ENCODE measurements at places on chromosomes 7 and 10.

DNA sequence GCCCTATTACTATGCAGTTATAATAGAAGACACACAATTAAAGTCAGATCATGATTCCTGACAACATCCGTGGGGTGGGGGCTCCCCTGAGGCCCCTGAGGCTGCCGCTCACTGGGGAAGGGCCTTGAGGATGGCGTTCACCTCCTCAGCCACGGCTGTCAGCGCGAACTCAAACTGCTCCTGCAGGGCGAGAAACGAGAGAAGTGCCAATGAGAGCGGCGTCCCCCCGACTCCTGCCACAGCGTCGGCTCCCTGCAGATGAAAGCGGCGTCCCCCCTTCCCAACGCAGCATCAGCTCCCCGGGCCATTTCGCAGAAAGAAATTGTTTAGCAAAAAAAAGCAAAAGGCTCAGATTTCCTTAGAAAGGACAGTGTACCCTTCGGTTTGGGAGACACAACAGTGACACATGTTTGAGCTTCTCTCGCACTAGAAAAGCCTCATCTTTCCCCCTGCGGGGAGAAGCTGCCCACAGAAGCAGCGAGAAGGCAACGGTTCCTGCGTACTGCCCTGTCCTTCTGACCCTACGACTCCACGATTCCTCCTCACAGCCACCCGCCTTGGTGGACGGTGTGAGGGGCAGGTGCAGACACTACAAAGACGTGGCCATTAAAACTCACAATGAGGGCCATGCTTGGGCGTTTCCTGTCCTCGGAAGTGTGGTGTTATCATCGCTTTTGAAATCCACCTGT is 203.9 kb downstream of the DNAJB6 start:
- DNase-seq: no peak

DNA sequence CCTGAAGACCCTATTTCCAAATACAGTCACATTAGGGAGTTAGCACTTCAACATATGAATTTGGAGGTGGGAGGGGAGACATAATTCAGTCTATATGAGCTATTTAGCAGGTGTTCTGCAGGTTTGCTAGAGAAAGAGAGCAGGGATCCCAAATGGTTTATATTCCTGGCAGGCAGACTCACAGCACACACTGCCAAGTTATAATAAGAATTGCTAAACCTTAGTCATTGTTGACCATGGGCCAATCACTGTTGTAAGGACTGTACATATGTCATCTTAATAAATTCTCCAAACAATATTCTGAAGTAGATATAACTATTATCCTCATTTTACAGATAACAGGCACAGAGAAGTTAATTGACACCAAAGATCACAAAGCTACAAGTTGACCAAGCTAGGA is 1.5 kb upstream of the CCDC3 start:
- DNase-seq: no peak

DNA sequence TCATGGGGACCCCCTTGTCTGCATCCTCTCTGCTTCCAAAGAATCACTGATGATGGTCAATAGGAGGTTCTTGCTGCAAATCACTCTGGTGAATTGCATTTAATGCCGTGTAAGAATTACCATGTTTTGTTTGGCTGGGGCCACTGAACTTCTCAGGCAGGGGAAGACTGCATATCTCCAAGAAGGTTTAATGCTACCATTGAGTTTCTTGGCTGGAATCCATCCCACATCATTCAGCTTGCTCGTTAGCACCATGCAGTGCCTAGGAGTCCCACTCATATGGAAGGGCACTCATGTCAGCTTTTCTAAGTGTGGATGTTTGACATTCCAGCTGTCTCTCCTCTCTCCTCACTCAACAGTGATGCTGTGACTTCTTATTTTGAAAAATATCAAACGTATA is 50.2 kb upstream of the BAMBI start:
- DNase-seq: no peak

DNA sequence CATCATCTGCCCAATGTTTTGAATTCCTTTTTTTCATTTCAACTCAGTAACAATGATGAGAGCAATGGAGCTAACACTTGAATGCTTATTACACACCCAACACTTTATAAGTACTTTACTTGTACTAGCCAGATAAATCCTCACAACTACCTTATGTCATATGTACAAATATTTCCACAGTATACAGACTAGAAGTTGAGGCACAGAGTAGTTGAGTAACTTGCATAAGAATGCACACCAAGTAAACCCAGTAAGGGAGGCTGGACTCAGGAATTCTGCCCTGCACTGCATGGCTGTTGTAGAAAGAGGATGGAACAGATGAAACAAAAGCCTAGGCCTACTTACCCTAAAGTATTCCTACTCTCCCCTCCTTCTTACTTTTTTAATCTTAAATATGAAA is 15.8 kb downstream of the DPY19L1 start:
- no peak for DNase-seq

- DNase-seq: peak; percentile 85
These were observed 53.5 kb downstream of the NRF1 start for GRCh38 chr7:129665013-129665401.
